ENCODE measurements at places on chromosomes 12 and 14. TPM values are rescaled to one million over a fixed set of nuclear protein-coding genes. Genes with fewer than 3 reads are reported as not detected.

Gene KRT8
- 13.2 TPM for total RNA-seq

Gene ARHGEF40
- total RNA-seq: 30.5 TPM

DNA sequence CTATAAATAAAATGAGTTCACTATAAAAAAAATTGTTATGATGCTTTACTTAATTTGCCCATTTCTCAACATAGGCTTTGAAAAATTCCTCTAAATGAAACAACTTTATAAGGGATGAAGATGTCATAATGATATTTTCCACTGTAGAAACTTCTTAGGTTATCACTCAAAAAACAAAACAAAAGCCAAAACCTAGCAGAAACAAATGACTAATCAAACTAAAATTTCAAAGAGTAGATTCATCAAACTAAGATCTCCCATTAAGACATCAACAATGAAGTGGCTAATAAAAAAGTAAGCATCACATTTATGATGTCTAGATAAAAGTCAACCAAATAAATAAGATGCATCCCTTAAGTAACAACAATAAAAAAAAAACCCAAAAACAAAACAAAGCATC, 36.9 kb upstream of the TTC7B start:
- no peak for DNase-seq

DNA sequence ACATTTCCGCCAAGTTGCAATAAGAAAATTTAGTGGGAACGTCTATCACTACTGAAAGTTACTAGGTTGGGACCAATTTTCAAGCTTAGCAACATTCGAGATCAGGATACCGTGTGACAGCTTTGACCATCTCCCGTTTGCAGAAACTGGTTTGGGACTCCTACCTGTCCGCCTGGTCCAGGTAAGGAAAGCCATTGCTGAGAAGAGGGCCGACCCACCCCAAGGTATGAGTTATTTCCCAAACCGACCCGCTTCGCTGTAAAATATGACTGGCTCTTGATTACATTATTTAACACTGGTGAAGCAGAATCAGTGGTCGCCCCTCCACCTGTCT, 271 bp downstream of the DNAI7 start:
- no peak for DNase-seq

- DNase-seq: no peak
Measured at GRCh38 chr14:53384073-53384472, 230.9 kb upstream of the DDHD1 start.

DNA sequence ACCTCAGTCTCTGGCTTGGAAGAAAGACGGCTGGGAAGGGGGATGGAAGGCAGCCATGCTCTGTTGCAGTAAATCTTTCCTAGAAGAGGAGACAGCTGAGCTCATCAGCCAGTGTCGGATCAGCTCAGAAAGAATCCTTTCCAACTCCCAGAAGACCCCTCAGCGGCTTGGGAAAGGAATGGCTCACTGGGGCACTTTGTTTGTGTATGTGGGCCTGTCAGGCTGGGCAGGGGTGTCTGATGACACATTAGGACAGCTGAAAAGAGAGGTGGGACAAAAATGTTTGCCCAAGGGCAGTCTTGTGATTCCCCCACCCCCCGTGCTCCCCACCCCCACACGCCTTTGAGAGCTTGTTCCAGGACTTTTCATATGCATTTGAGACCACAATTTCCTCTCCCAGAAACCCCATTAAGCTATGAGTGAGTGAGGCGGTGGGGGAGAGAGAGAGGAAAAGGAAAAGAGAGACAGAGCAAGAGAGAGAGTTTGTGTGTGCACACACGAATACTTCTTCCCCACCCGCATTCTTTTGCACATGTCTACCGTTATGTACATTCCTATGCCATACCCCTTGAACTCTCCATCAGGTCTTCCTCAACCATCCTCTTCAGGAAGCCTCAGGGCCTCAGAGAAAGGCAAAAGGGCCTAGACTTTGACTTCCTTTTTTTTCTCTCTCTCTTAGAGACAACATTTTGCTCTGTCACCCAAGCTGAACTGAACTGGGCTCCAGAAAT, 198.9 kb downstream of the ZFP36L1 start:
- no peak for DNase-seq

- no peak for DNase-seq
Measured at GRCh38 chr14:79745046-79745445, 466.3 kb downstream of the DIO2 start.

GRCh38 chr14:103205541-103205906, 82.3 kb downstream of the TNFAIP2 start:
- DNase-seq: no peak

GRCh38 chr12:3533703-3534386, 42.8 kb downstream of the PRMT8 start:
- DNase-seq: peak; percentile 82

DNA sequence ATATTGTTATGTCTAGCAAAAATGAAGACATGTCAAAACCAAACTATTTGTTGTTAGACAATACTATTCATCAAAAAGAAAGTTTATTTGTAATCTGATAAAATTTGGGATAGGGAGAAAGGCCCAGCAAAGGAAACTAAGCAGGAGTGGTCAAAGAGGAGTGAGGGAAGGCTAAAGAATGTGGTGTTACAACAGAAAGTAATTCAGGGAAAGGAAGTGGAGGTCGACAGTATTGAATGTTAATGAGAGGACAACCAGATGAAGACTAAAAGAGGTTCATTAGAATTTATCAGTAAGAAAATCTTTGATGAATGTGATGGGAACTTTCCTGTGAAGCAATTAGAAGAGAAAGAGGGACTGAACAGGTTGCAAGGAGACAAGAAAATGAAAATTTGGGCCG, 33.9 kb downstream of the PLCZ1 start:
- DNase-seq: no peak

GRCh38 chr14:75442642-75443041, 14.8 kb downstream of the JDP2 start:
- no peak for DNase-seq

DNA sequence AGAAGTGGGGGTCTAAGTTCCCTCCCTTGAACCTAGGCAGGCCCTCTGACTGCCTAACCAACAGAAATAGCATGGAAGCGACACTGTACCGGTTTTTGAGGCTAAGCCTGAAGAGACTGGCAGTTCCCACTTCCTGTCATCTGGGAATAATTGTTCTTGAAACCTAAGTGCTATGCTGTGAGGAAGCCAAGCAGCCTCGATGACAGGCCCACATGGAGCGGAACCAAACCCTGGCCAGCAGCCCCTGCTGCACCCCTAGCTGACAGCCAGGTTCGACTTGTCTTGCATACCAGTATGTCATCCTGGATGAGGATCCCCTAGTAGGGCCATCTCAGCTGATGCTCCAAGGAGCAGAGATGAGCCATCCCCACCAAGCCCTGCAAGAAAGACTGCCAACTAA, 6.4 kb upstream of the GPR68 start:
- DNase-seq: no peak

DNA sequence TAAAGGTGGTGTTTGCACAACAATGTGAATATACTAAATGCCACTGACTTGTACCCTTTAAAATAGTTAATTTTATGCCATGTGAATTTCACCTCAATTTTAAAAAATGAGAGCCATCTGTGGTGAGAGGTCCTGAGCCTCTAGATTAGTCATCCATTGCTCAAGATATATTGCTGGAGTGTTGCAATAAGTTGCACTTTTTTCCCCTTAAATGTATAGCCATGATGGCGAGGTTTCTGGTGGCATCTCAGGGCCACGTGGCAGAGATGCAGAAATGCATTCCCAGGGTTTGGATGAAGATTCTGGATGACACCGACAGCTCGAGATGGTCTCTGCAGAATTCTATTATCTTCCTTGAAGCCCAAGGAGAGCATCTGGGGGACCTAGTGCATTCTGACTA, 153.7 kb downstream of the AACS start:
- no peak for DNase-seq

DNA sequence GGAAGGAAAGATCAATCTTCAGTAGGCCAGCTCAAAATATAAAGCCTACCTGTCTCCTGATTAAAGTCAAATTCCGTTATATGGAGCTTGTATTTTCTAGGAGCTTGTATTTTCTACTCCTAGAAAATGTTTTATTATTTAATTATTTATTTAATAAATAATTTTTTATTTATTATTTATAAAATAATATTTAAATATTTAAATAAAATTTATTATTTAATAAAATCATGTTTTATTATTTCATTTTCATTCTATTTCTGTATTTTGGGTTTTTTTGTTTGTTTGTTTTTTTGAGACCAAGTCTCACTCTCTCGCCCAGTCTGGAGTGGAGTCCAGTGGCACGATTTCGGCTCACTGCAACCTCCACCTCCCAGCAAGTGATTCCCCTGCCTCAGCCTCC, 9.7 kb downstream of the OR6C75 start:
- no peak for DNase-seq

GRCh38 chr12:46963977-46964971, 115.1 kb upstream of the PCED1B start:
- DNase-seq: peak; percentile 23

DNA sequence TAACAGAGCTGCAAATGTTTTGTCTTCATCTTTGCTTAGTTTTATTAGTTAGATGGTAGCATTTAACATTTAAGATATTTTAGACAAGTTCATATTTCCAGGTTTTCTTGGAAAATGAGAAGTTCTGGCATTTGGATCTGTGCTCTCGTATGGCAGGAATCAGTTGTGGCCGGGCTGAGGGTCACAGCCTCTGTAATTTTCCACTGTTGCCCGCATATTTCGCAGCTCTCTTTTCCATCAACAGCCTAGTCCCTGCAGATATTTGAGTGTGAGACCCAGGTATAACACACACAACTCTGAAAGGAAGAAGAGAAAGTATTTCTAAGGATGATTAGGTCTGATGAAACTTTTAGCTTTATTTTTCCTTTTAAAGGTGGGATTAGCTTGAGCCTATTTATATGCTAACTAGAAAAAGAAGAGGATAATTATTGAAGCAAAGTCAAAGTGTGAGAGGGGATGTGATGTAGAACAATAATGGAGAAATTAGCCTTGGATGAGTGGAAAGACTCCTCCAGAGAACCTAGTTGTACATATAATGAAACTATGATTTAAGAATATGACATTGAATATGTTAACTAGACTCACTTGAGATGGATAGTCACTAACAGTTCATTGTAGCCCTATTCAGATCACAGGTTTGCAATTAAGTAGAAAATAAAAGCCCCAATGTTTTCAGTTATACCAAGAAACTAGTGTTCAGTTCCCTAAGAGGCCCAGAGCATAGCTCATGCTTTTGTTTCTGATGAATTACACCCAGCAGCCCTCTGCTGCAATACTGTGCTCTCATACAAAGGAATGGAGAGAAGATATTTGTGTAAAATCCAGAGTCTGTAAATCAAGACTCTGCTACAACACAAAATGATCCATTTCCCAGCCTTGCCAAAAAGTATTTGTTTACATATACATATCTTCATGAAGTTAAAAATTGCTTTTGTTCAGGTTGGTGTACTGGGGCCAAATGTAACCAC, 158.4 kb downstream of the C12orf50 start:
- no peak for DNase-seq

Measured in testis (tissue), 5 donors.